ENCODE measurements at places on chromosomes 1 and 21.

- DNase-seq = no peak
Observed at GRCh38 chr1:92663775-92664174, 121.1 kb downstream of the EVI5 start.

DNA sequence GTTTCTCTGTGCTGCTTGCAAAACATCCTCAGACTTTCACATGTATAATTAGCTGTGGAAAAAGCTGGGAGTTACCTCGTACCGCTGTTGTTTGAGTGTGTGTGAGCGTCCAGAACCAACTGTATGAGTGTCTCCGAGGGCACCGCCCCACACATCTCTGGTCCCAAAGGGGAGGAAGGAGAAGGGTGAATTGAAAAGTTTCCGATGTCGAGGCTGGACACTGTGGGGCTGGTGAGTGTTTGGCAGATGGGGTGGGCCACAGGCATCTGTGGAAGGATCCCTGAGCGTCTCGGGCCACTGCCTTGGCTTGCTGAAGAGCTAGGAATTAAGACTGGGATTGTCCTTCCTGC, 1.2 kb downstream of the ATP2B4 start:
- DNase-seq = no peak

DNA sequence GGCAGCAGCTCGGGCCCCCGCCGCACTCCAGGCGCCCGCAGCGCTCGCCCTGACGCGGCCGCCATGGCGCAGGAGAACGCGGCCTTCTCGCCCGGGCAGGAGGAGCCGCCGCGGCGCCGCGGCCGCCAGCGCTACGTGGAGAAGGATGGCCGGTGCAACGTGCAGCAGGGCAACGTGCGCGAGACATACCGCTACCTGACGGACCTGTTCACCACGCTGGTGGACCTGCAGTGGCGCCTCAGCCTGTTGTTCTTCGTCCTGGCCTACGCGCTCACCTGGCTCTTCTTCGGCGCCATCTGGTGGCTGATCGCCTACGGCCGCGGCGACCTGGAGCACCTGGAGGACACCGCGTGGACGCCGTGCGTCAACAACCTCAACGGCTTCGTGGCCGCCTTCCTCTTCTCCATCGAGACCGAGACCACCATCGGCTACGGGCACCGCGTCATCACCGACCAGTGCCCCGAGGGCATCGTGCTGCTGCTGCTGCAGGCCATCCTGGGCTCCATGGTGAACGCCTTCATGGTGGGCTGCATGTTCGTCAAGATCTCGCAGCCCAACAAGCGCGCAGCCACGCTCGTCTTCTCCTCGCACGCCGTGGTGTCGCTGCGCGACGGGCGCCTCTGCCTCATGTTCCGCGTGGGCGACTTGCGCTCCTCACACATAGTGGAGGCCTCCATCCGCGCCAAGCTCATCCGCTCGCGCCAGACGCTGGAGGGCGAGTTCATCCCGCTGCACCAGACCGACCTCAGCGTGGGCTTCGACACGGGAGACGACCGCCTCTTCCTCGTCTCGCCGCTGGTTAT, 2.8 kb downstream of the KCNJ9 start:
- peak; percentile 69 for DNase-seq

GRCh38 chr1:17161926-17162800, 42.8 kb upstream of the PADI1 start:
- no peak for DNase-seq

GRCh38 chr1:159282118-159282517, 20.0 kb upstream of the FCER1A start:
- DNase-seq = no peak

- DNase-seq = no peak
Observed at GRCh38 chr1:72524021-72524420, 241.7 kb upstream of the NEGR1 start.

GRCh38 chr1:207333009-207333600, 11.6 kb downstream of the CD55 start:
- peak; percentile 15 for DNase-seq

GRCh38 chr1:160122978-160123495, 7.5 kb downstream of the ATP1A2 start:
- no peak for DNase-seq

DNA sequence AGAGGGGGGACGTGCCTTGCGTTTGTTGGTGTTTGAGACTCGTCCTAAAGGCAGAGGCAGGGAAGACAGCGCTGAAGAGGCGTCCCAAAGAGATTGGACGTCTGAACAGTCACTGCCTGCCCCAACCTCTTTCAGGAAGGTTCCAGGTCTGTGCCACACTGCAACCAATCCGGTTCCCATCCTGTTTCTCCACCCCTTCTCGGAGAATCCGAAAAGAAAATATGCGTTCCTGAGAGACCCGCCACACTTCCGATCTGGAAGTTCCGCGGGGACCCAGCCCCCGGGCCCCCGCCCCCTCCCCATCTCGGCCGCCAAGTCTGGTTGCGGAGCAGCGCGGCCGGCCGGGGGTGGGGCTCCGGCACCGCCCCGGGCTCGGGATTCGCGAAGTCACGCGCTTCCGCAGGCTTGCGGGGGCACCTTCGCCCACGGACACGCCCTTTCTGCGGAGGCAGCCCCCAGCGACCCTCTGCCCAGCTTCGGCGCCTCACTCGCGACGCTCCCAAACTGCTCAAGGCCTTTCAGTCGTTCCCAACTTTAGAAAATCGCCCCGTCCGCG, 124.5 kb upstream of the DPYD start:
- DNase-seq = no peak

DNA sequence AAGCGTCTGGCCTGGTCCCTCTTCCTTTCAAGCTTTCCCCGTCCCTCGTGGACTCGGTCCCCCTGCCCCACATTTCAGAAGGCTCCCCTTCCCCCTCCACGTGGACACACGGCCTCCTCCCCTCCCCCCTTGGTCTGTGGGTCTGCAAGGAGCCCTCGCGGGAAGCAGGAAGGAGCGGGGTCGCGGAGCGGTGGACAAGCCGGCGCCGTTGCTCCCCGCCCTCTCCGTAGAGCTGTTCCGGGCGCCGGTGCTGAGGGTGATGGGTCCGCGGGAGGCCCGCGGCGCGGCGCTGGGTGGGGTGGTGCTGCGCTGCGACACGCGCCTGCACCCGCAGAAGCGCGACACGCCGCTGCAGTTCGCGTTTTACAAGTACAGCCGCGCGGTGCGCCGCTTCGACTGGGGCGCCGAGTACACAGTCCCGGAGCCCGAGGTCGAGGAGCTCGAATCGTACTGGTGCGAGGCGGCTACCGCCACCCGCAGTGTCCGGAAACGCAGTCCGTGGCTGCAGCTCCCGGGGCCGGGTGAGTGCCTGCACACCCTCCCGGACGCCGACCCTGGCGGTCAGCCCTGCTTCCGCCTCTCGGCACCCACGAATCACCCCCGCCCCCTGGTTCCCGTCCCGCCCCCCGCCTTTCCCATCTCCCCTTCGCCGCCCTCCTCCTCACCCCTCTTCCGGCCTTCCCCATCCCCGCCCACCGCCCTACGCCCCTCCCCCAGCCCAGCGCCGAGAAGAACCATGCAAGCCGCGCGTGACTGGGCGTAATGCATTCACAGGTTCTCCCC, 5.3 kb downstream of the FCRLB start:
- DNase-seq = peak; percentile 70

- DNase-seq = no peak
Observed at GRCh38 chr1:221841251-221841982, 99.5 kb upstream of the DUSP10 start.

- DNase-seq = no peak
Observed at GRCh38 chr1:102047724-102048123, 51.0 kb upstream of the OLFM3 start.

GRCh38 chr1:160836561-160836960, 26.1 kb downstream of the CD244 start:
- no peak for DNase-seq

DNA sequence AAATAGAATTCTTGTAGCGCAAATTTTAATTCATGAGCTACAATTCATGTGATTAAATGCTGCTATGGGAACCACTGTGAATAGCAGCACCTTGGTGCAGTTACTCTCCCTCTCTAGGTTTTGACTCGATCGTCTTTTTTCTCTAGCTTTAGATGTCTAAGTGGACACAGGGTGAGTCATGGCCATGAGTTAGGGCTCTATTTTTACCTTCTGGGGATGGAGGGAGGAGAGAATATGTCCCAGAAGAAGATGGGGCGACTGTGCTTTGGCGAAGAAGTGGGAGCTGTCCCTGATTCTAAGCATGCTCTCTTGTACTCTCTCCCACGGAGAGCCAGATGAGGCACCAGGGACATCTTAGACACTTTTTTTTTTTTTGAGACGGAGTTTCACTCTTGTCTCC, 1.6 kb upstream of the OR2B11 start:
- no peak for DNase-seq

DNA sequence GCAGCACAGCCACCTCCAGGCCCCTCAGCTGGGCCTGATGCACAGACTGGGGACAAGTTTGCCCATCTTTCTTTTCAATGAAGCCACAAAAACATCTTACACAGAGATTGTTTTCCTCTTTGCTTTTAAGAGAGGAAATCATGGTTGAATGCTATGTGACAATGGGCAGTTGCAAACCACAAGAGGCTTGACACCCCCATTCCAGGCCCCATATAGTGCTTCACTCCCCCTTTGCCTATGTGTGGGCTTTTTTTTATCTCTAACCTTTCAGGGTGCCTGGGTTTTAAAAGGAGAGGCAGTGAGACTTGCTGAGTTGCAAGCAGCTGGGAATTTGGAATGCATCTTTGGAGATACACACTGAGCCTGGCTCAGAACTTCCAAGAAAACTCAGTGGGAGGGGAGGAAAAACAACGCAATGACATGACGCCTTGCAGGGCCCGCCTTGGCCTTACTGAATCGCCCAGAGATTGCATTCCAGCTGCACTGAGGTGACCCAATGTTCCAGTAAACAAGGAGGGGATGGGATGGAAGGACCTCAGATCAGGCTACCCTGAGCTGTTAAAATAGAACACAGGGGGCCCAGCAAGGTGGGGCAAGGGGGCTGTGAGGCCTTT, 145.2 kb upstream of the ZNF648 start:
- DNase-seq = no peak

- DNase-seq = no peak
Observed at GRCh38 chr1:27536010-27536757, 46.2 kb upstream of the WASF2 start.

DNA sequence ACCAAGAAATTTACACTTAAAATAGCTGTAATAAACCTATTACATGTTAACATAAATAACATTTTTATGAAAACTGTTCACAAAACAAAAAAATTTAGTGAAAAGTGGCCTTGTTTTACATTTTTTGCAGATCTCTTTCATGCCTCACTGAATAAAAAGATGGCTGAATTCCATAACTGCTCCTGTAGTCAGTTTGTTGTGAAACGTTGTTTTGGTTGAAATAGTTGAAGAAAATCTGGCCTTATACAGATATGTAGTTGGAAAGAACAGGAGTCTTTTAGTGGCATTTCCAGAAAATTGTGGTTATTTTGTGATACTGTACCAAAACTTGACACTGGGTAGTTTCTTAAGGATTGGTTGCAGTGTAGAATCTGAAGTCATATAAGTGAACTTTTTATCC, 18.1 kb downstream of the ITSN1 start:
- DNase-seq = no peak

DNA sequence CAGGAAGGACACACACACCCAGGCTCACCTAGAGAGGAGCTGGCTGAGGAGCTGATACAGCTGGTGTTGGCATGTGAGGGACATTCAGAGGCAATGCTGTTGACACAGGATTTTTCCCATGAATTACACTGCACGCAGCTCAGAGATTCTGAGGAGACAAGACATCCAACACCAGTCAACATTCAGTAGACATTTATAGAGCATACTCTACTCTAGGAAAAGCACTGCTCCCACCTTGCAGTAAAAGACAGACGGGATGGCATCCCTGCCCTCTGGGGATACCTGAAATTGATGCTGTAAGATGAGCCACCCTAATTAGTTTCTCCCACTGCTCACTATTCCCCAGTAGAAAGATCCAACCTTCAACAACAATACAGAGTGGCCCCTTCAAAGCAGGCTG, 5.1 kb downstream of the LYPD8 start:
- no peak for DNase-seq

- no peak for DNase-seq
Observed at GRCh38 chr1:196515904-196516303, 92.3 kb downstream of the KCNT2 start.

- DNase-seq = no peak
Observed at GRCh38 chr1:169928438-169929209, 34.9 kb upstream of the SCYL3 start.

DNA sequence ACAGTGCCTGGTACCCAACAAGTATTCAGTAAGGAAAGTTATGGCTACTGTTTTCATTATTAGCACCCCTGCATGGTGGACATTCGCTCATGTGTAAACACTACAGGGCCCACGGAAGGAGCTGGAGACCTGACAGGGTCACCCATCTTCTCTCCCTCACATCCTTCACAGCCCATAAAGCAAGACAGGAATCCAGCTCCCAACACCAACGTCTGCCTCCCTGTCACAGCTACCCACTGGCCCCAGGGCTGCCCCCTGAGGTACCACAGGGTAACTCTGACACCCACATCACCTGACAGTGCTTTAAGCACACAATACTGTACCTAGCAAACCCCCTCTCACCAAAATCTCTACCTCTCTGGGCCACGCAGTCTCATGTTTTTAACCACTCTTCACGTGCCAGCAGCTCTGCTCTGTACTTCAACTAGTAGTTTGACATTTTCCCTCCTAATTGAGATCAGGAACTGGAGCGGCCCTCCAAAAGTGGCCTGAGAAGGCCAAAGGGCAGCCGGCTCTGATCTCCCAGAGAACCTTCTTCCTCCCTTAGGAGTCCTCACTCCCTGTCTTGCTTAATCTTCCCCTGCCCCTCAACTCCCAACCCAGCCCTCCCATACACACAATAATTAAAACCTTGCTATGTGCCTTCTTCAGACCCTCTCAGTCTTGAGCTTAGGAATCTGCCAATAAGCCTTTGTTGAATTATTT, 76.8 kb downstream of the CD34 start:
- DNase-seq = no peak

- no peak for DNase-seq
Observed at GRCh38 chr1:109112056-109112651, 1.8 kb upstream of the ELAPOR1 start.

GRCh38 chr1:162094271-162094670, 24.8 kb downstream of the NOS1AP start:
- no peak for DNase-seq

DNA sequence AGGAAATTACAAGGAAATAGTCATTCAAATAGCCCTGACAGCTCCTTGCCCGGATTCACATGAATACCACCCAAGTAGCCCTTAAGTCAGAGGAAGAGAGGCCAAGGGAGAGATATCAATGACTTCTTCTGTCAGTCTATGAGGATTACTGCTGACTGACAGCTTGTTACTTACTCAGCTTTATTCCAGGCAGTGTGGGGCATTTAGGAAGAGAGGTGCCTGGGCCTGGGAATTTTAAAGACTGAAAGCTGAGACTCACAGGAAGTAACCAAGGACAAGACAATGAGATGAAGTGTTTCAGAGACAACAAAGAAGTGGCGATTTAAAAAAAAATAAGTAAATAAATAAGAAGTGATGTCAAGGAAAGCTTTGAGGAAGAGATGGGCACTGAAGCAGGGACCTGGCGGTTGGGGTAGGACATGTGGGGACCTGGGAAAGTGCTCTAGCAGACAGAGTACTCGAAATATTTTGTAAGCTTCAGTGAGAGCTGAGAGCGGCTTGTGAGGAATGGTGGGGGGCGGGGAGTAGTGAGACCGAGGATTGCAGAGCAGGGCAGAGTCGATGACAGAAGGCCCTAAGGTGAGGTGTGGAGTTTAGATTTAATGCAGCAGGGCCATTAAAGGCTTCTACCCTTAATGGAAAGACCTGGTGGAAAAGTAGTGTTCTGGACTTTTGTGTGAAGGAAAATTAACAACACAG, 58.9 kb downstream of the ST3GAL3 start:
- no peak for DNase-seq

- DNase-seq = no peak
Observed at GRCh38 chr1:206911064-206911663, 10.6 kb downstream of the FCMR start.

GRCh38 chr1:202694314-202694713, 15.9 kb downstream of the SYT2 start:
- DNase-seq = no peak

- DNase-seq = no peak
Observed at GRCh38 chr1:175591083-175591743, 152.2 kb downstream of the TNR start.

Data from CD4-positive, alpha-beta T cell treated with Interferon gamma for 1 hour (primary cell).